ENCODE measurements at places on chromosomes 2 and 18.

GRCh38 chr18:50848991-50849390 is 29.2 kb upstream of the MRO start:
- DNase-seq = peak; percentile 65

DNA sequence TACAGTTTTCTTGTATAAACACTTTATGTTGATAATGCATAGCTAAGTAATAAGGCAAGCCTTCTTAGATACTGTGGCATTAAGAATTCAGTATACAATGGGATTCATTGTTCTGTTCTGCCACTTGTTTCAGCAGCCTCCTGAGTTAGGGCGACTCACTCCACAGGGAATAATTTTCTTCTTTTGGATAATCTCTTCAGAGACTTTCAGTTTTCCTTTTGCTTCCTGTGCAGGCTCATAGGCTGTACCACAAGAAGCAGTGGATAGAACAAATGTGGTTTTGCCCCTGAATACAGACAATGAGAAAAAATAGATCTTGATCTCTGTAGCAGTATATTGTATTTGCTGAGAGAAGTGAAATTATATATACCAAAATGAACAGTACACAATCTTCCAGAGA is 298.0 kb downstream of the ZNF407 start:
- peak; percentile 40 for DNase-seq

GRCh38 chr2:127650785-127651380 is 4.9 kb downstream of the GPR17 start:
- DNase-seq = no peak

DNA sequence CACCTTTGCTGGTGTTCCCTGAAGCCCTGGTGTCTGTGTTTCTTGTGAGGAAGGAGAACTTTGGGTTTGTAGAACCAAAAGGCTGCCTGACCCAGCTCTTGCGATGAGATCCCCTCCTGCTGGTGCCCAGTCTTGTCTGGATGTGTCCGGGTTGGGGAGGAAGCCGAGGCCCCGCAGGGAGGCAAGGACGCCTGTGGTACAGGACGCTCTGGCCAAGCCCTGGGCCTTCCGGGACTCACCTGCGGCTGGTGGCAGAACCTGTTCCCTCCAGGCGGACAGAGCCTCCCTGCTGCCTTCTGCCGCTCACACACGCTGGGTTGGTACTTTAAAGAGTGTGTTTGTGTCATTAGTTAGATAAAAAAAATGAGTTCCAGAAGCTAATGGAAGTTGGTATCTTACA is 616.2 kb downstream of the GALR1 start:
- DNase-seq = no peak

- DNase-seq = peak; percentile 24
Observed at GRCh38 chr2:238238766-238239542, 884 bp downstream of the HES6 start.

- DNase-seq = no peak
Observed at GRCh38 chr2:43738257-43738656, 35.6 kb upstream of the DYNC2LI1 start.

GRCh38 chr2:225559072-225559415 is 159.5 kb downstream of the NYAP2 start:
- DNase-seq = no peak
